ENCODE measurements at places on chromosomes 2 and 18. TPM values are rescaled to one million over a fixed set of nuclear protein-coding genes. Genes with fewer than 3 reads are reported as not detected.

Gene SPIRE1
- 47.1 TPM for total RNA-seq

Gene ABCB11
- not detected for total RNA-seq

Gene DYNAP
- total RNA-seq = not detected

Gene DIPK1C
- 12.0 TPM for total RNA-seq

Gene SULT1C4
- 0.15 TPM for total RNA-seq

Gene RAB6C
- not detected for total RNA-seq

Gene LNPK
- total RNA-seq = 31.3 TPM

Gene PLCD4
- total RNA-seq = 8.9 TPM

Gene SPATA3
- not detected for total RNA-seq

Gene CACNB4
- total RNA-seq = under 0.01 TPM

Gene CAVIN2
- not detected for total RNA-seq

Gene SKOR2
- total RNA-seq = not detected

Gene GALR1
- not detected for total RNA-seq

All from melanocyte of skin (primary cell).